ENCODE measurements at places on chromosomes 3 and 15.

GRCh38 chr3:174488527-174488926 is 370.6 kb upstream of the NAALADL2 start:
- DNase-seq: no peak

GRCh38 chr3:22959593-22959992 is 243.5 kb upstream of the UBE2E2 start:
- DNase-seq: no peak

- DNase-seq: no peak
Observed at GRCh38 chr3:22621205-22621809, 581.8 kb upstream of the UBE2E2 start.

DNA sequence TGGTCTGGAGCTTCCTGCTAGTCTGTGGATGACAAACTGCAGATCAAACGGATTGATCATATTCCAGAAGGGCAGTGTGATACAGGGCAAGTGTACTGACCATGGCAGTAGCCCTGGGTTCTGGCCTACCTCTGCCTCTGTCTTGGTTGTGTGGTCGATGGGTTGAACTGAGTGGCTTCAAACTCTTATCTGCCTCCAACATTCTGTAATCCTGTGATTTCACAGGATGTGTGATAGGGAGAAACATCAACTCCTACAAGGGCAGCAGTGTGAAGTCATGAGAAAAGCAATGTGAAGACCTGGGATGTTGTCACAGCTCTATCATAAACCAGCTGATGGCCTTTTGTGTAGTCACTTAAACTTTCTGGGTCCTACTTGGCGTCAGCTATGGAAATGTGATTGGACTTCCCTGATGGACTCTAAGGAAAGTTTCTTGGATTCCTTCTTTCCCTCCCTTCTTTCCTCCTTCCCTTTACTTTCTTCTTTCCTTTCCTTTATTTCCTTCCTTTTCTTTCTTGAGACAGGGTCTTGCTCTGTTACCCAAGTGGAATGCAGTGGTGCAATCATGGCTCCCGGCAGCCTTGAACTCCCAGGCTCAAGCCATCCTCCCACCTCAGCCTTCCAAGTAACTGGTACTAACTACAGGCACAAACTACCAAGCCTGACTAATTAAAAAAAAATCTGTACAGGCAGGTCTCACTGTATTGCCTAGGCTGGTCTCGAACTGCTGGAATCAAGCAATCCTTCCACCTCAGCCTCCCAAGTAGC is 114.8 kb downstream of the BBX start:
- no peak for DNase-seq

- DNase-seq: no peak
Observed at GRCh38 chr15:38520035-38520434, 44.6 kb downstream of the RASGRP1 start.
